ENCODE measurements at places on chromosomes 16 and 17.

- DNase-seq: no peak
Measured at GRCh38 chr17:81406117-81406953, 11.1 kb downstream of the BAHCC1 start.

- peak; percentile 8 for DNase-seq
Measured at GRCh38 chr17:80068301-80069222, 32.1 kb downstream of the CCDC40 start.

- DNase-seq: no peak
Measured at GRCh38 chr17:79374087-79374689, 236.7 kb downstream of the RBFOX3 start.

GRCh38 chr17:9766970-9767369 is 24.4 kb downstream of the DHRS7C start:
- DNase-seq: peak; percentile 1

- DNase-seq: no peak
Measured at GRCh38 chr17:44376124-44376523, 12.5 kb upstream of the FAM171A2 start.

DNA sequence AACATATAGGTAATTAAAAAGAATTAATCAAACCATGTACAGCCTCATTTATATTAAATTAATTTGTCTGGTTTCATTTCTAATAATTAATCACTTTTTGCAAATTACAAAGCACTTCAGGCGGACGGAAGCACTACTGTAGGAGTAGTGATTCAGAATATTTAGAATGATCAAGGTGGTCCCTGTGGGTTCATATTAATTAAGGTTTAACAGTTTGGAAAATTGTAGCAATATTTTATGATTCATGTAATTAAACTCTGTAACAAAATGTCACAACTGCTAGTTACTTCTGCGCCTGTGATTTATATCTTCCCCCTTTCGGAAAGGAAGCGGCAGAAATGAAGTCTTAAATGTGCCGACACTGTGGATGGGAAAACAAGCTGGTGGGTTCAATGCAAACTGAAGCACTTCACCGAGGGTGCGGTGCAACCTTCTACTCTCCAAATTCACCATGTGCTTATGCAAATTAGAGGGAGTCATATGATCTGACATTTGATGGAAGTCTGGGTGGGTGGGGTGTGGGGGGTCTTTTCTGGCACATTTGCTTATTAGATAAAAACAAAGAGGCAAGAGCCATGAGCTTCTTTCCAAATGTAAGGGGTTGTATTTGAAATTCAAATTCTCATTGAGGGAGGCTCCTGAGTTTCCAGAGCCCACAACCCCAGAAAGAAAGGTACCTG is 679.4 kb downstream of the TOX3 start:
- DNase-seq: no peak

DNA sequence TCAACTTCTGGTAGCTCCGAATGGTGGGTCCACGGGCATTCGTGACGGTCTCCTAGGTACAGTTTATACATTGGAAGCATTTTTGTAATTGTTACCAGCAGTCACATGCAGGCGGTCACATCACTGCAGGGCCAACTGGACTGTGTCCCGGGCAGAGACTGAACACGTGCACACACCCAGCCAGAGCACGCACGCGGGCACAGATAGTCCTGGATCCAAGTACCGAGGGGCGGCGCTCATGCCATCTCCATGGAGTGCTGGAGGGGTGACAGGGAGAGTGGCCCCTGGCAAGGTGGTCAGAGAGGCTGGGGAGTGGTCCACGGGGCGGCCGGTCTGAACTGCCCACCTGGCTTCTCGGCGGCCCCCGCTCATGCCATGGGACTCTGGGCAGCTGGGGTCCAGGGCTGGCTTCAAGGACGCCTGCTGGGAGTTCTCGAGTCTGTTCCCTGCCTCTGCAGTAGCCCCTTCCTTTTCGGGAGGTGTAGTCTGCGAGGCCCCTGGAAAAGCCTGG is 34.2 kb downstream of the BAIAP2 start:
- DNase-seq: peak; percentile 23

GRCh38 chr17:13797863-13798262 is 196.1 kb upstream of the HS3ST3A1 start:
- no peak for DNase-seq

GRCh38 chr17:18025241-18025944 is 13.6 kb downstream of the ATPAF2 start:
- DNase-seq: peak; percentile 66
